ENCODE measurements at places on chromosomes 1 and 21. TPM values are rescaled to one million over a fixed set of nuclear protein-coding genes. Genes with fewer than 3 reads are reported as not detected.

Gene NEGR1
- 58.2 TPM for total RNA-seq

DNA sequence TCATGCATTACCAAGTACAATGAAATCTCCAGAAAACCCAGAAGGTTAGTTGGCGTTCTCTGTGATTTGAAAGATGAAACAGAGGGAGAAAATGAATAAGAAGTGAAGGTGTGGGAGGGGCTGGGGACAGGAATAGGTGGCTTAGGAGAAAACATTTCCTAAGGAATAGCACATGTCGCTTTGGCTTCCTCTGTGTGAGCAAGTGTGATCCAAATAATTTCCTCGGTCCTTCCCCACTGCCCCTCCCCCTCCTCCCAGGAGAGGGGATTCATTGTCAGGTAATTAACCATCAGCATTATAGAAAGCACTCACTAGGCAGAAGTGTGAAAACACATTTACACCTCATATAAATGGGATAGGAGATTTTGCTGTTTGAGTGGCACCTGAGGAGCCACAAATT lies 105.5 kb downstream of the NUF2 start:
- H3K36me3 ChIP-seq, result no peaks in the 10 kb centered on the region
- no peaks in the 10 kb centered on the region for H3K4me1 ChIP-seq
- no peak for DNase-seq
- no peak overlapping the region for H3K27ac ChIP-seq

DNA sequence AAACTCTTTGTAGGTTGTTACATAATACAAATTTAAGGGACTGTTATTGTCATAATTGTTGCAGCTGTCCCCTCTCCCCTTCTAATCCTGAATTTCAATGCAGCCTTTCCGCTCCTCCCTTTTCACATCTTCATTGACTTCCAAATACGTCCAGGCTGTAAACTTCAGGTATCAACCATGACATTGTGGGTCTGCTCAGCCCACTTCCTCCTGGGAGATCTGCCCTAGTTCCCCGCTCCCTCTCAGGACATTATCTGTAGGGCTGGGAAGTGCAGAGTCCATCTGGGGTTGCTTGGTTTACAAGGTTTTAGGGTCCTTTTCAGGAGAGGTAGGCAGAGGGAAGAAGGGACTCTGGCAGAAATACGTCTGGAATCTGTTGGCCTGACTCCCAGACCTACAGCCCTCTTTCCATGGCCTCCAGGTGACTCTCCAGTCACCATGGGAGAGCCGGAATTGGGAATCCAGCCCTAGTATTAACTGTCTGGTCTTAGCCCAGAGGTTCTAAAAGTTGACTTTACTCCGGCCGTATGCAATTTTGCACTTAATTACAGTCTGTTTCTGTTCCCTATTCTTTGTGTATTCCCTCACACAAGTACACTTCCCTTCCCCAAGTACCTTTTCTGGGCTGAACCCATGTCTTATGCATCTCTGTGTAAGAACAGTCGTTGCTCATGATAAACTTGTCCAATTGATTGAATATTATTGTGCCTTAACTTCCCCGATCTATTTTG lies 4.7 kb upstream of the DENND2D start:
- DNase-seq, result no peak
- H3K4me3 ChIP-seq, result no peak overlapping the region
- no peaks in the 10 kb centered on the region for H3K36me3 ChIP-seq
- no peaks in the 10 kb centered on the region for H3K4me1 ChIP-seq
- no peak overlapping the region for H3K27ac ChIP-seq

DNA sequence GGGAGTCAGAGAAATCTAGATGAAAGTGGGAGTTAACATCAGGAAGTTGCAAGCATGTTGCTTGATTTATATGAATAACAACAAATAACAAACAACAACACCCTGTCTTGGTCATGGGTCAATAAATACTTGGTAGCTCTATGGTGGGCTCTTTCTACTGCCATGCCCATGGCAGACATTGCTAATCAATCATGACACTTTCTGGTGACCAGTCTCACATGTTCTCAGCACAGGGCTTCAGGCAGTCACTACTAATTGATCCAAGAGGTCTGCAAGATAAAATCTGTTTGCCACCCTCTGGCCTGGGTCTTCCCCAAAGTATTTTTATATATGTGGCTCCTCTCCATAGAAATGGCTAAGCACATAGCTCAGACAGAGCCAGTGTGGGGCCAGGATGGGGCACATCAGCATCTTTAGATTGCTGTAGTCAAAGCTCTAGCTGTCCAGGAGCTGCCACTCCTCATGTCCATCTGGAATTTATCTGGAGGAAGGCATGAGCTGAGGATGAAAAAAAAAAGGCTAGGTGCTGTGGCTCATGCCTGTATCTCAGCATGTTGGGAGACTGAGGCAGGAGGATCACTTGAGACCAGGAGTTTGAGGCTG lies 51.2 kb downstream of the STUM start:
- peaks cover 22% of the 10 kb centered on the region for H3K4me1 ChIP-seq
- H3K4me3 ChIP-seq, result no peak overlapping the region
- H3K27ac ChIP-seq, result no peak overlapping the region
- H3K27me3 ChIP-seq, result no peaks in the 10 kb centered on the region
- H3K36me3 ChIP-seq, result no peaks in the 10 kb centered on the region

DNA sequence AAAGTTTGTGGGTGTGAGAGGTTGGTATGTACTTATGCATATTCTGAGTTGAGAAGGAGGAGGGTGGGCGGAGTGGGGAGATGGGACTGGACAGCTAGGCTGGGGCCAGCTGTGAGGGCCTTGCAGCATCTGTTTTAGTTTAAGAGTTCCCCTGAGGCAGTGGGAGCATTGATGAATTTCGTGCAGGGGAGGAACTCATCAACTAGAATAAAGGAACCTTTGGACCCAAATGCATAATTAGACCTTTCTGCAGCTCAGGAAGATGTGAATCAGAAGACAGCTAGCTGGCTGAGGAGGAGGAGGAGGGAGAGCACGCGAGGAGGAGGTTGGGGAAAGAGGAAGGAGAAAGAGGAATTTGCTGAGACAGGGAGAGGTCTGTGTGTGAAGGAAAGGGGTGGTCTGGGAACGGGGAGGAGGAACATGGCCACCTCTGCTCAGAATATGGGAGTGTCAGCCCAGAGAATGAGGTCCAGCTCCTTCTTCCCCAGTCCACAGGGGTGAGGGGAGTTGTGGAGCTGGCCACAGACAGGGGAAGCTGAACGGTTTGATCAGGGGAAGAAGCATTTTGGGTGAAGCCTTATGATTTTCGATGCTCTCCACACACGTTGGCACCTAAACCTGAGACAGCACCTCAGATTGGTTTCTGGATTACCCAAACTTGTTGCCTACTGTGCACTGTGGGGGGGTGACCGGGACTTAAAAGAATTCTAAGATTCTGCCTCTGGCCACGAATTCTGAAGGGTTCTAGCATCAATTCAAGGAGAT lies 27.7 kb downstream of the MYOG start:
- no peaks in the 10 kb centered on the region for H3K27me3 ChIP-seq
- H3K4me3 ChIP-seq, result no peak overlapping the region
- no peak overlapping the region for H3K27ac ChIP-seq
- DNase-seq, result no peak
- H3K36me3 ChIP-seq, result no peaks in the 10 kb centered on the region
- peaks cover 19% of the 10 kb centered on the region for H3K4me1 ChIP-seq
